Uterus (tissue), 4 donors: ENCODE measurements at places on chromosomes 2 and 18.

- no peak for DNase-seq
Measured at GRCh38 chr2:9313443-9313842, 106.8 kb downstream of the ASAP2 start.

- DNase-seq: no peak
Measured at GRCh38 chr2:88818381-88818780, 126.9 kb downstream of the RPIA start.

- no peak for DNase-seq
Measured at GRCh38 chr2:237429753-237430152, 15.8 kb upstream of the COL6A3 start.

- DNase-seq: no peak
Measured at GRCh38 chr2:19762959-19763605, 138.7 kb downstream of the TTC32 start.

- DNase-seq: peak; percentile 37
Measured at GRCh38 chr18:12028040-12028628, 46.8 kb downstream of the IMPA2 start.

DNA sequence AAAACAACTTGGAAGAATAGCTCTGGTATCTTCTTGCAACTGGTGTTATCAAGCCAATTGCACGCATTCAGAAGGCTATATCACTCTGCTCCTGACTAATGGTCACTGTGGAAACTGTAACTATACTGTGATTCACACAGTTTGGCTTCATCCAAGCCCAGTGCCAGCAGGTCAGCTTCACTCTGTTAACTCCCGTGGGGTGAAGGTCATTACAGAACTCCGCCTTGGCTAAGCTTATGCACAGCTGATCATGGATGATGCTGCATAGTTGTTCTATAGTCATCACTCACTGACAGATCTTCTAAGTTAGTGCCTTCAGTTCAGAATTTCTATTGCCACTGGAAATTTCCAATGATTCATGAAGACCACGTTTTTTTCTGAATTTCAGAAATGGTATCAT, 497.2 kb upstream of the NETO1 start:
- DNase-seq: no peak

DNA sequence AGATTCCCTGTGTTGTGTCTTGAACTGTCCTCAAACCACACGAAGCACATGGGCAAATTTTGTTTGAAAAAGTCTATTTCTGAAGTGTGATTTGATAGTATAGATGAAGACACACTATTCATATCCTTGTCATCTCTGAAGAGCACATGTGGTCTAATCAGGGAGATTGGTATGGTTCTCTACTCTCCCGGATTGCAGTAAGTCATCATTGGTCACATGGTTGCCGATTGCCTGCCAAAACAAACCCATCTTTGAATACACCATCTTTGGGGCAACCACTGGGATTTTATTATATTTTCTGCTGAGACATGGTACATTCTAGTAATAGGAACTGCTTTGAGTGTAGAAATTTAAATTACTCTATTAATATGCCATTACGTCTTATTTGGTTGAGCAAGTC, 186.9 kb downstream of the MYO1B start:
- DNase-seq: no peak

GRCh38 chr2:236341721-236342120, 77.5 kb upstream of the ASB18 start:
- DNase-seq: no peak

DNA sequence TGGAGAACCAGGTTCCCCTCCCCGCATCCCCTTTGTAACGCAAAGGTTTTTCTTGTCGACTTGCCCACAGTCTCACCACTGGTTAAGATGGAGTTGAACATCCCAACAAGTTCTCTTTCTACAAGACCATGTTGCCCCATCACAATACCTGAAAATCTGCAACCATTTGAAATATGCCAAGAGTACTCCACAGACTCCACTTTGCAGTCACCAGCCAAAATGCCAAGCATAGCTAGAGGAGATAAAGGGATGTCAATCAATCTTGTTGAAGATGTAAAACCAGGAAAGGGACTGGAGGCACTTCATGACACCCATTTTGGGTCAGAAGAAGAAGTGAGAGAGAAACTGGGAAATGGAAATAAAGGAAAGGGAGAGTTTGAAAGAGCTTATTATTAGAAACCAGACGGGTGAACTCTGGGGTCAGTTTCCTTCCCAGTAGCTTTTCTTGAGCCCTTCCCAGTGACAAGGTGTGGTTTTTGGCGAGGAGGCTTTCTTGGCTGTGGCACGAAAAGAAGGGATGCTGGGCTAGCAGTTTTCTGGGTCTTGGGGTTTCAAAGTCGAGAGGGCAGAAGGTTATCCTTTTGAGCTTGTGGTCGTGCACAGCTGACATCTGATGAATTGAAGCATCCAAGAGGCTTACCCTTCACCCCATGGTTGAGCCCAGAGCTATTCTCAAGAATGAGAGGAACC, 79.3 kb downstream of the ACAA2 start:
- no peak for DNase-seq

- no peak for DNase-seq
Measured at GRCh38 chr18:79401494-79402208, 5.9 kb downstream of the NFATC1 start.

DNA sequence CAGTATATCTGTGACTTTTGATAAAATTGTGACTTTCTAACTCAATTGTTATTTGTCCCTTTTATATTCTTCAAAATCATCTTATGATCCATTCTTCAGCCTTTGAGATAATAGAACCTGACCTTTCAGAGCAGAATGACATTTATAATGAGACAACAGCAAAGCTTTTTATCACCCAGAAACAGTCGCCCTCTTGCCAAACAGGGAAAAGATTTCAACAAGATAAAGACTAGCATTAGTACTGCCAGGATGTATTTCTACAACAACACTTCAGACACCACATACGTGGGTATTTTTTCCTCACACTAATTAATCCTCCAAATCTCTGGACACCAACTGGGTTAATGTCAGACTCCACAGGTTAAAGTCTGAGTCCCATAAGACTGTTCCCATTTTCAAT, 249.0 kb downstream of the ZNF804A start:
- DNase-seq: no peak

DNA sequence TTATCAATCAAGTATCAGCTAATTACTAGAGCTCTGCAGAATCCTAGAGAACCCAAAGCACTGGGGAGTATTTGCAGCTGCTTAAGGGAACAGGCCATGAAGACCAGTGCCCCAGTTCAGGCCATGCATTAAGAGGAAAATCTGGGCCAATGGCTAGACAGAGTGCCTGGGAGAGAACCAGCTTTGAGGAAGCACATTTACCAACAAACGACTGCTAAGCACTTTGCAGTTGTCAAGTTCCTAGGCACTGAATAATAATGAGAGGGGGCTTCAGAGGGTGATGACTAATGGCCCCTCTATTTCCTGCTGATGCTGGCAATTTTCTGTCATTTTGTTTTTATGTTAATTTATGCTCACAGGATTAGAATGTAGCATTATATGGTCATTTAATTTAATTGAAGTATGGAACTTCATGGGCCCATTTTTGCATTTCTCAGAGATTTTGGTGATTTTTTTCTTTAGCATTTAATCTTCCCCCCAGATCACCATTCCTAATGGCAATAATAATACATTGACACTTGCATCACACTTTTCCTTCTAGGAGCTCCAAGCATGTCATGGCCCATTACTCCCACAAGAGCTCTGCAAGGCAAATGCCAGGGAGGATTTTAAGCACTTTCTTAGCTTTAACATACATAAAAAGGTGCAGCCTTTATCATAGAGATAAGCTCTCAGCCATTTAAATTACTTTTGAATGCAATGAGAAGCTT, 147.7 kb upstream of the SPATS2L start:
- DNase-seq: no peak

GRCh38 chr2:234969306-234970098, 17.7 kb downstream of the SH3BP4 start:
- DNase-seq: no peak

DNA sequence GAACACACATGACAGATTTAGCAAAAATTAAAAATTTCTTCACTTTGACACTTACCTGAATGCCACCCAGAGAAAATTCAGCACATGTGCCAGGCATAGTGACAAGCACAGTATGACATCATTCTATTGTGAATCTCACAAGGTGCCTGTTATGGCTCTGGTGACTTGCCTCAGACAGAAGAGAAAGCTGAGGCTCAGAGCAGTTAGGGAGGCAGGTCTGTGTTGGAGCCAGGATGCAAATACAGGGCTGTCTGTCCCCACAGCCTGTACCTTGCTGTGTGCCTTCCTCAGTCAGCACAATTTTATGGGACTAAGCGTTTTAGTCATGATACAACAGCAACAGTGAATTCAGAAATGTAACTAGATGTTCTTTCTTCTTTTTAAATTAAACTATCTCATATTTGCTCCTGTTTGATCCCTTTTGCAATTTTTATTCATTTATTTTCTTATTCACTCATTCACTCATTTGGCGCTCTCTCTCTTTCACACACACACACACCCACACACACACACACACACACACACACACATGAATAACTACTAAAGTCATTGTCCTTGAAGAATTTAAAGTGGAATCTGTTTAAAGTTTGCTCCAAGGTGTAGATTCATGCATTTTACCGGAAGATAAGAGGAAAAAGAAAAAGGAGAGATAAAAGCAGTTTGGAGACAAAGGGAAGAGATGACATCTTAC, 37.9 kb upstream of the CTAGE1 start:
- no peak for DNase-seq

GRCh38 chr2:75432761-75433361, 127.9 kb downstream of the EVA1A start:
- no peak for DNase-seq

DNA sequence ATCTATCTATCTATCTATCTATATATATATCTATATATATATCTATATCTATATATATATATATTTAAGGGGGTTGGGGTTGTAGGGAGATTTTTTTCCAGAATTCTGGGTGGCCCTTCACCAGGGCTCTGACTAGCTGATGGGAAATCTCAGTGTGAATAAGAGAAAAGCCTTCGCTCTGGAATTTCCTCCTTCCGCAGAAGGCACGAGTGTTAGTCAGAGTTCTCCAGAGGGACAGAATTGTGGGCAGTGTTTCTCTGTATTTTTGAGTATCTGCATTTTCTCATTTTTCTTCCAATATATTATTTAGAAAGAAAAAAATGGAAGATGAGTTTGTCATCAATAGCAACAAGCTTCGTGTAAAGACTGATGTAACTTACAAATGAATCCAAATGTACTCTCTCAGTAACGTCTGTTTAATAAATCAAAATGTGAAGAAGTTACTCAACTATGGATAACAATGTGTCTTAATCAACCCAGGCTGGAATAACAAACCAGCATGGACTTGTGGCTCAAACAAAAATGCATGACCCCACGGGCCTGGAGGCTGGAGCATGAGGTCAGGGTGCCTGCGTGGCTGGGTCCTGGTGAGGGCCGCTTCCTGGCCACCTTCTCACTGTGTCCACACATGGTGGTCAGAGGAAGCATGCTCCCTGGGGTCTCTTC, 10.6 kb upstream of the SNTG2 start:
- DNase-seq: no peak

- no peak for DNase-seq
Measured at GRCh38 chr2:37923308-37924055, 1.6 kb upstream of the RMDN2 start.

GRCh38 chr2:157923598-157924217, 47.6 kb upstream of the ACVR1 start:
- DNase-seq: no peak

DNA sequence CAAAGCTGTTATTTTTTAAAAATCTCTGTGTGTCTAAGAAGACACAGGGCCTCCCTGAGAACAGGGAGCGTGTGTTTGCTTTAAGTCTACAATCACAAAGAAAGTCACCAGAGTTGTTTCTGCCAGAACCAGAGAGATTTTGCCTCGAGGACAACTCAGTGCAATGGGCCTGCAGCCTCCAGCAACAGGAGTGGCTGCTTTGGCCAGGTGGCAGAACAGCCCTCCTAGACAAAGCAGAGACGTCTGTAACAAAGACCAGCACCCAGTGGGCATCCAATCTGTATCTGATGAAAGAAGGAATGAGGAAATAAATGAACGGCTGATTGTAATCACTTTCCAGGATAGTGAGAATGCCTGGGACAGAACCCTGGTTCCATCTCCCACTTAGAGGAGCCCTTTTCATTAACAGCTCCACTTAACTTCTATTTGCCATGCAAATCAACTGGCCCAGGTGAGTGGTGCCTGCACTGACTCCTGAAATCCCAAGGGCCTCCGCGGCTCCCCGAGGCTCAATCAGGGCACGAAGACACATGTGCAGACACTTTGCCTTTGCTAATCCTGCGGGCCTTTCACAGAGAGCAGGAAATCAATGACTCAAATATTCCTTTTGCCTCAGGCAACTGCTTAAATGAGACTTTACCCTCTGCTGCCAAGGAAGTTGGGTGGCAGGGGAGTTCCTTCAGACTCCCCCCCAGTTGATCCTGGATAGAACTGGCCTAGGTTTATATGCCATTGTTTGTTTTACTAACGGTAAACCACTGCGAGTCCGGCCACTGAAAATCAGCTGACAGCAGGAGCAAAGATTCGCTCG, 146.5 kb downstream of the CABLES1 start:
- DNase-seq: no peak

- no peak for DNase-seq
Measured at GRCh38 chr2:18074476-18074875, 196.0 kb downstream of the KCNS3 start.

DNA sequence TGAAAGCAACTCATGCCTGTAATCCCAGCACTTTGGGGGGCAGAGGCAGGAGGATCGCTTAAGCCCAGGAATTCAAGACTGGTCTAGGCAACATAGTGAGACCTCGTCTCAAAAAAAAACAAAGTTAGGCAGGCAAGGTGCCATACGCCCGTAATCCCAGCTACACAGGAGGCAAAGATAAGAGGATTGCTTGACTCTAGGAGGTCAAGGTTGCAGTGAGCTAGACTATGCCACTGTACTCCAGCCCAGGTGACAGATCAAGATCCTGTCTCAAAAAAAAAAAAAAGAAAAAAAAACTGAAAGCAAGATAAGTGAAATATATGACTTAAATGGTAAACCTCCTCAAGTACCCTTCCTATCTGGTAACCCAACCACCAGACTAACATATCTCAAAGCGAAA, 59.8 kb downstream of the USP34 start:
- no peak for DNase-seq
